ENCODE measurements at places on chromosomes 16 and 17. TPM values are rescaled to one million over a fixed set of nuclear protein-coding genes. Genes with fewer than 3 reads are reported as not detected.

The HEATR9 gene
- 0.20 TPM for polyA plus RNA-seq

The MT4 gene
- polyA plus RNA-seq: not detected

The C17orf50 gene
- polyA plus RNA-seq: not detected

The PMP22 gene
- polyA plus RNA-seq: 55.4 TPM

The TBC1D10B gene
- 35.5 TPM for polyA plus RNA-seq

The KRTAP4-1 gene
- not detected for polyA plus RNA-seq

The FBXW10 gene
- polyA plus RNA-seq: 1.0 TPM

The P2RX5 gene
- polyA plus RNA-seq: 0.95 TPM

The HDAC5 gene
- polyA plus RNA-seq: 44.7 TPM

The GCGR gene
- 9.2 TPM for polyA plus RNA-seq

Data from left kidney (tissue), 8 donors.